ENCODE measurements at places on chromosomes 7 and 10.

DNA sequence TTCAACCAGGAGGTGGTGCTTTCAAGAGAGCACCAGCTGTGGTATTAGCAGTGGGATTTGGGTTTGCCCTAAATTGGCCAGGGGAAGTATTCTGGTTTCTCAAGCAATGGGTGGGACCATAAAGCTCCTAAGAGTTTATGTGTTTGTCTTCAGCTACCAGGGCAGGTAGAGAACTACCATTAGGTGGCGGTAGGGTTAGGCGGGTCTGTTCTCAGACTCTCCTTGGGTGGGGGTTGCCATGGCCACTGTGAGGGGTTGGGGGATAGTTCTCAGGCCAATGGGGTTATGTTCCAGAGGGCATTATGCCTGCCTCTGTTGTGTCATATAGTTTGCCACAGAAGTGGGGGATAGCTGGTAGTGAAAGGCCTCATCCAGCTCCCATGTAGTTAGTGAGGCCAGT lies 47.7 kb upstream of the BICC1 start:
- H3K36me3 ChIP-seq = no peaks in the 10 kb centered on the region
- H3K4me3 ChIP-seq = no peak overlapping the region

DNA sequence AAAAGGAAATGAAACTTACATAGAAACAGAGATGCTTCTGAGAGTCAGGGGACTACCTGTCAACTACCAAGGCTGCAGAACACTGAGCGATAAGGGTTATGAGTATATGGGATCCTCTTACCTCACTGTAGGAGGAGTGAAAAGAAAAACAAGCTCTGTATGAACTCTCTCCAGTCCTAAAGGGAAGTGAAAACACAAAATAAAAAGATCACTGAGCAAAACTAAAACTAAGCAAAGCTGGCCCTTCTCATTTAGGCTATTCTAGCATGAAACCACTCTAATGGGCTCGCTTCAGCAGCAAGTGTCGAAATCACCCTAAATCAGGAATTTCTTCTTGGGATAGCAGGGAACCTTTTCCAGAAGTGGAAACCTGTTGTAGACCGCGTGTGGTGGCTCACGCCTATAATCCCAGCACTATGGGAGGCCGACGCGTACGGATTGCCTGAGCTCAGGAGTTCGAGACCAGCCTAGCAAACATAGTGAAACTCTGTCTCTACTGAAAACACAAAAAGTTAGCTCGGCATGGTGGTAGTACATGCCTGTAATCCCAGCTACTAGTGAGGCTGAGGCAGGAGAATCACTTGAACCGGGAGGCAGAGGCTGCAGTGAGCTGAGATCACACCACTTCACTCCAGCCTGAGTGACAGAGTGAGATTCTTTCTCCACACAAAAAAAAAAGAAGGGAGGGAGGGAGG lies 27.0 kb downstream of the DCLRE1C start:
- no peak overlapping the region for H3K4me3 ChIP-seq
- no peak for DNase-seq
- no peaks in the 10 kb centered on the region for H3K27me3 ChIP-seq
- H3K27ac ChIP-seq = no peak overlapping the region

- DNase-seq = no peak
- no peak overlapping the region for H3K4me3 ChIP-seq
- H3K4me1 ChIP-seq = no peaks in the 10 kb centered on the region
- H3K36me3 ChIP-seq = no peaks in the 10 kb centered on the region
- no peaks in the 10 kb centered on the region for H3K27me3 ChIP-seq
- no peak overlapping the region for H3K27ac ChIP-seq
Observed at GRCh38 chr7:67463316-67463715, 466.7 kb downstream of the TYW1 start.

DNA sequence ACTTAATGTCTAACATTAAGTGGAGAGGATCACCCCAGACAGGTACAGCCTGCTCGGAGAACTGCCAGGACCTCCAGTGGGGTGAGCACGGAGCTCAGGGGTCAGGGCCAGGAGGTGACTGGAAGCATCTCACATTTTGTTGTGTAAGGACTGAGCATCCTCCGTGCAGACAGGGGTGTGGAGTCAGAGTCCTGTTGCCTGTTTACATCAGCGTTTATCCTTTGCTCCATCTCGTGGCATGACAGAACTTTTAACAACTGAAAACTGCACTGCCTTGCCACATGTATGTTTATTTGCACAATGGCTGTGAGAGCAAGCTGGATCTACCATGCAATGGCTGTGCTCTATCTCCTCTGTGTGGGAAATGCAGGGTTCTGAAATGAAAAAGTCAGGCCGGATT lies 175.4 kb upstream of the AKR1E2 start:
- H3K27me3 ChIP-seq = no peaks in the 10 kb centered on the region
- H3K27ac ChIP-seq = no peak overlapping the region
- no peaks in the 10 kb centered on the region for H3K4me1 ChIP-seq

GRCh38 chr7:69518705-69519077 lies 79.6 kb upstream of the AUTS2 start:
- H3K36me3 ChIP-seq = no peaks in the 10 kb centered on the region
- DNase-seq = no peak
- H3K27ac ChIP-seq = no peak overlapping the region
- H3K4me3 ChIP-seq = no peak overlapping the region
- no peaks in the 10 kb centered on the region for H3K4me1 ChIP-seq

- H3K27ac ChIP-seq = no peak overlapping the region
- no peaks in the 10 kb centered on the region for H3K36me3 ChIP-seq
- H3K4me3 ChIP-seq = no peak overlapping the region
- H3K4me1 ChIP-seq = peaks cover 35% of the 10 kb centered on the region
- no peaks in the 10 kb centered on the region for H3K27me3 ChIP-seq
Observed at GRCh38 chr7:50662041-50662694, 97.0 kb upstream of the DDC start.

DNA sequence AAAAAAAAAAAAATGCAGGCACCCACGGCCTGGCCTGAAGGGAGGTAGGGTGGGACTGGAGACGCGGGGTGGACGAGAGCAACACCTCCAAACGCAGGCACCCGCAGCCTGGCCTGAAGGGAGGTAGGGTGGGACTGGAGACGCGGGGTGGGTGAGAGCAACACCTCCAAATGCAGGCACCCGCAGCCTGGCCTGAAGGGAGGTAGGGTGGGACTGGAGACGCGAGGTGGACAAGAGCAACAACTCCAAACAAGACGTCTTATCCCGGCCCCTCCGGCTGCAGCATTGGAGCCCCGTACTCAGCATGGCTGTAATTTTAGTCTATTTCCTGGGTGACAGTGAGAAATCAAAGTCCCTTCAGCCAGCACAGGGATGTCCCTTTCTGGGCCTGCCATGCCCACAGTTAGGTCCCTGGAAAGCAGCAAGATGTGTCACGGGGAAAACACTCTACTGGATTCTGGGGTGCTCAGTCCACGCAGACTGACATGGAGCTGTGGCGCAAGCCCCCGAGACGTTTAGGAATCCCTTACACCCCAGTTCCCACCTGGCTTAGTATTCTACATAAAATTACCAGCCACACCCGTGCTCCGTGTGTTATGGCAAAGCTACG lies 119.9 kb downstream of the WDR37 start:
- no peaks in the 10 kb centered on the region for H3K4me1 ChIP-seq
- H3K36me3 ChIP-seq = no peaks in the 10 kb centered on the region
- no peak for DNase-seq

- DNase-seq = no peak
- no peak overlapping the region for H3K27ac ChIP-seq
- peaks cover 5% of the 10 kb centered on the region for H3K36me3 ChIP-seq
- H3K27me3 ChIP-seq = no peaks in the 10 kb centered on the region
- no peak overlapping the region for H3K4me3 ChIP-seq
- H3K4me1 ChIP-seq = no peaks in the 10 kb centered on the region
Observed at GRCh38 chr7:64993901-64994300, 3.1 kb upstream of the ZNF117 start.

DNA sequence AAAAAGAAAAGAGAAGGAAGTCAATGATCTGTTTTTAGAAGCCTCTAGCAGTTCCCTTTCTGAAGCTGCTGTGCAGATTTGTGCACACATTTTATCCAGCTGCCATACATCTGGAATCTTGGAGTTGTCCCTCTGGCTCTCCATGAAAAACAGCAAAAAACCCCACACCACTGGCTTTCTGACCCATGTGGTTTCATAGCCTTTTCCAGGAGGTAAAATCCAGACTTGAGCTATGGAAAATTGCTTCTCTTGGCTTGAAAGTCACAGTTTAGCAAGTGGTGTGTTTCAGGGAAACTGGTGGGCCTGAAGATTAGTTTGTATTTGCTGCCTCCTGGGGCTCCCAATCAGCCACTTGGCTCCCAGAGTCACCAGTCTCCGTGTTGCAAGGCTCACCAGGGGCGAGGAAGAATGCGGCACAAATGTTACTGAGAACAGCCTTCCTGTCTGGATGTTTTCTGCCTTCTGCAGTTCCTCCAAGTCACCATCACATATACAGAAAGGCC lies 50.1 kb upstream of the ADRB1 start:
- no peak for DNase-seq
- H3K27ac ChIP-seq = no peak overlapping the region
- H3K4me3 ChIP-seq = no peak overlapping the region
- peaks cover 14% of the 10 kb centered on the region for H3K4me1 ChIP-seq

DNA sequence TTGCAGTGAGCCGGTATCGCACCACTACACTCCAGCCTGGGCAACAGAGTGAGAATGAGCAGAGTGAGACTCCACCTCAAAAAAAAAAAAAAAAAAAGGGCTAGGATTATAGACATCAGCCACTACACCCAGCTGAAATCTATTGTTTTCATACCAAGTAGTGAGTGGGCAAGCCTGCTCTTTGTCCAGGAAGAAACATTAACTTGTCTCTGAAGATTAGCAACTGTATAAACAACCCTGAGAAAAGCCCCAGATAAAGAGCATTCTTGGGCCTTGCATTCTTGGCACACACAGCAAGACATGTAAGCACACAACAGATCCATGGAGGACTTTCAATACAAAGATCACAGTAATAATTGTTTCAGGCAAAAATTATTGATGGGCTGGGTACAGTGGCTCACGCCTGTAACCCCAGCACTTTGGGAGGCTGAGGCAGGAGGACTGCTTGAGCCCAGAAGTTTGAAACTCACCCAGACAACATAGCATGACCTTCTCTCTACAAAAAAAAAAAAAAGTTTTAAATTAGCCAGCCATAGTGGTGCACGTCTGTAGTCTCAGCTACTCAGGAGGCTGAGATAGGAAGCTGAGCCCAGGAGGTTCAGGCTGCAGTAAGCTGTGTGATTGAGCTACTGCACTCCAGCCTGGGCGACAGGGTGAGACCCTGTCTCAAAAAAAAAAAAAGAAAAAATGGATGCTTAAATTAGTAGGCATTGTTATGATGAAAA lies 4.4 kb downstream of the PSPH start:
- H3K27ac ChIP-seq = no peak overlapping the region
- no peaks in the 10 kb centered on the region for H3K4me1 ChIP-seq
- H3K36me3 ChIP-seq = no peaks in the 10 kb centered on the region
- no peak for DNase-seq
- no peaks in the 10 kb centered on the region for H3K27me3 ChIP-seq
- H3K4me3 ChIP-seq = no peak overlapping the region

GRCh38 chr10:85606401-85606800 lies 760.2 kb downstream of the GRID1 start:
- no peak for DNase-seq
- H3K27ac ChIP-seq = no peak overlapping the region
- peaks cover 12% of the 10 kb centered on the region for H3K4me1 ChIP-seq
- no peak overlapping the region for H3K4me3 ChIP-seq
- H3K27me3 ChIP-seq = no peaks in the 10 kb centered on the region
- H3K36me3 ChIP-seq = no peaks in the 10 kb centered on the region

DNA sequence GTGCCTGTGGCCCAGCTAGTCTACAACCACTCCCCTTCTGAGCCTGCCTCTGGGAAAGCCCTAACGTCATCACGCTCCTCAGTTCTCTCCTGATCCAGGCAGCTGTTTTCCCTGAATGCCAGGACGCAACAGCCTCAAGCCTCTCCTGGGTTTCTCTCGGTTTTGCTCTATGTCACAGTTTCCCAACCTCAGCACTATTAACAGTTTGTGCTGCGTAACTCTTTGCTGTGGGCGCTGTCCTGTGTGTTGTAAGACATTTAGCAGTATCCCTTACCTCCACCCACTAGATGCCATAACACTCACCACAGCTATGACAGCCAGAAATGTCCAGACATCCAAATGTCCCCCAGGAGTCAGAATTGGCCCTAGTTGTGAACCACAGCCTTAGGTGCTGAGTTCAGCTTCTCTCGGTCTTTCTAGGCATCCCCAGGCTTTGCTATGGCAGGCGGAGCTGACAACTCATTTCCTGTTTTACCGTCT lies 226.3 kb upstream of the NPVF start:
- H3K27ac ChIP-seq = no peak overlapping the region
- no peak overlapping the region for H3K4me3 ChIP-seq
- H3K36me3 ChIP-seq = no peaks in the 10 kb centered on the region
- H3K27me3 ChIP-seq = no peaks in the 10 kb centered on the region
- no peak for DNase-seq

DNA sequence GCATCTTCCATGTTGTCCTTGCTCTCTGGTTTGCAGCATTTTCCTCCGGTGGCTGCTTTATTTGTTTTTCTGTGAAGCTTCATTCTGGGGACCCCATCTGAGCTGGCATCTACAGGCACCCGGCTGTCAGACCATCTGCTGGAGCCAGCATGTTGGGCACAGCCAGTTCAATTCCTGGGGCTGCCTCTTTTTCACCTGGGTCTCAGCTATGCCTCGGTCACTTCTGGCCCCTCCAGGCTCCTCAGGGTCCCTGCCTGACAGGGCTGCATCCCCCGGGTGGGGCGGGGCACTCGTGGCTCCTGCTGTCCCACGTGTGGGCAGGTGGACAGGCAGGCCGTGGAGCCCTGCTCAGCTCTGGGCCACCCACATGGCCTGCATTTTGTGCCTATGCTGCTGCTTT lies 8.1 kb downstream of the SCART1 start:
- DNase-seq = no peak
- H3K4me1 ChIP-seq = no peaks in the 10 kb centered on the region
- no peaks in the 10 kb centered on the region for H3K36me3 ChIP-seq
- H3K4me3 ChIP-seq = no peak overlapping the region
- no peaks in the 10 kb centered on the region for H3K27me3 ChIP-seq

DNA sequence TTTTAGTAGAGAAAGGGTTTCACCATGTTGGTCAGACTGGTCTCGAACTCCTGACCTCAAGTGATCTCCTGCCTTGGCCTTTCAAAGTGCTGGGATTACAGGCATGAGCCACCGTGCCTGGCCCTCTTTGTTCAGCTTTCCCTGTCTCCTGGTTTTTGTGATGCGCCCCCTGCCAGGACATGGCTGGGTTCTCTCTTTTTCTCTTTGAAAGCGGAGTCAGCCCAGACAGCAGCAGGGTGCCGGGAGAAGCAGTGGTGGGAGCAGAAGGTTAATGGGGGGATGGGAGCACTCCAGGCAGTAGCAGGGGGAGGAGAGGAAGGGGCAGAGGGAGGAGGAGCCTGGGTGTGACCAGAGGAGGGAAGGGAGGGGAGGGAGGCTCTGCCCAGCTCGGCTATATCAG lies 1.8 kb downstream of the MUC3A start:
- peaks cover 37% of the 10 kb centered on the region for H3K27me3 ChIP-seq
- DNase-seq = no peak
- H3K4me1 ChIP-seq = no peaks in the 10 kb centered on the region
- no peaks in the 10 kb centered on the region for H3K36me3 ChIP-seq

DNA sequence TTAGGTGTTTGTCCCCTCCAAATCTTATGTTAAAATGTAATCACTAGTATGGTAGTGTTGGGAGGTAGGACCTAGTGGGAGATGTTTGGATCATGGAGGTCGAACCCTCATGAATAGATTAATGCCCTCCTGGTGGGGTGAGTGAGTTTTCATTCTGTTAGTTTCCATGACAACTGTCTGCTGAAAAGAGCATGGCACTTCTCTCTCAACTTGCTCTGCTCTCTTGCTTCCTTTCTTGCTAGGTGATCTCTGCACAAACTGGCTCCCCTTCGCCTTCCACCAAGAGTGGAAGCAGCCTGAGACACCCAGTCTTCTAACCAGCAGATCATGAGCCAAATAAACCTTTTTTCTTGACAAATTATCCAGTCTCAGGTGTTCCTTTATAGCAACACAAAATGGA lies 853.9 kb downstream of the SORCS1 start:
- no peak for DNase-seq
- H3K27ac ChIP-seq = no peak overlapping the region
- H3K27me3 ChIP-seq = no peaks in the 10 kb centered on the region
- no peaks in the 10 kb centered on the region for H3K4me1 ChIP-seq
- no peaks in the 10 kb centered on the region for H3K36me3 ChIP-seq
- no peak overlapping the region for H3K4me3 ChIP-seq

All from thymus (tissue), 14 donors.